ENCODE measurements at places on chromosomes 2 and 18.

DNA sequence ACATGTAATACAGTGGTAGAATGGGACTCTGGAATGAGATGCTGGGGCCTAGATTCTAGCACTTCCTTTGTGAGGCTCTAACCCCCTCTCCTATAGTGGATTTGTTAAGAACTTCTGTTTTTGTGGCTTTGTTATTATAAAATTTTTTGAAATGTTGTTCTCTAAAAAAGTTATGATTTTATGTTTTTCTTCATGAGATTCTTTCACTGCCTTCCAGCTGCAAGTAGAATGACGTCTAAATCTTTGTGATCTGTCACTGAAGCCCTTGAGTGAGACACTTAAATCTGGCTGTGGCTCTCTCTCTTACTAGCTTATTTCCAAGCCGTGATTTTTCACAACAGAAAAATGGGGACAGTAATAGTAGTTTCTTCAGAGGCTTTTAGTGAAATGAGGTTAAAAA, 1.6 kb downstream of the CASP8 start:
- no peak for DNase-seq

GRCh38 chr2:120910956-120911951, 175.6 kb downstream of the GLI2 start:
- DNase-seq, result no peak

- no peak for DNase-seq
Observed at GRCh38 chr2:2765839-2766495, 434.9 kb upstream of the MYT1L start.

DNA sequence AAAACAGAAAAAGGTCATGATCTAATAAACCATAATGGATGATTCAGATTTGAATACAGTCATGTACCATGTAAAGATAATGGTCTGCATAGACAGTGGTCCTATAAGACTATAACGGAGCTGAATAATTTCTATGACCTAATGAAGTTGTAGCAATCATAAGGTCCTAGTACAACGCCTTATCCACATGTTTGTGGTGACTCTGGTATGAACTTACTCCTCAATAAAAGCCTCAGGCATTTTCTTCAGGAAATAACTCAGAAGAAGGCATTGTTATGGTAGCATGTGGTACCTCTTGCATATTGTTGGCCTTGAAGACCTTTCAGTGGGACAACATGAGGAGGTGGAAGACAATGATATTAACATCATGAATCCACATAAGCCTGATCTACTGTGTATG, 883.3 kb downstream of the CNTNAP5 start:
- DNase-seq, result no peak

- DNase-seq, result no peak
Observed at GRCh38 chr2:10132043-10132575, 9.6 kb downstream of the RRM2 start.

- DNase-seq, result no peak
Observed at GRCh38 chr2:18412980-18413675, 147.3 kb downstream of the RDH14 start.

DNA sequence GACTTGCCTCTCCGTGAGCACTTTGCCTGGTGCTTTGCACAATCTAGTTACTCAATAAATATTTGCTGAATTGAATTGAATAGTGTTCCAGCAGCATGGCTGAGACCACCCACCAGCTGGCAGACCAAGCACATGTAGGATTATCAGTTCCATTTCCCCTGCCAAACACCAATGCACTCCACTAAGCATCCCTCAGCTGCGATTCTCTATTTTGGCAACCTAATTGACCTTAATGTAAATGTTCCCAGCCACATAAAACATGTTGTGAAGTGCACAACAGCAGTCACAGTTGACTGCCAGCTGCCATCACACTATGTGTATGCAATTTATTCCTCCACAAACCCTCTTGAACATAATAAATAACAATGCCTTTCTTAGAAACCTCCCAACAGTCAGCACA, 1879.4 kb upstream of the PIK3C3 start:
- DNase-seq, result no peak

GRCh38 chr2:46984642-46985476, 69.3 kb upstream of the MCFD2 start:
- no peak for DNase-seq

DNA sequence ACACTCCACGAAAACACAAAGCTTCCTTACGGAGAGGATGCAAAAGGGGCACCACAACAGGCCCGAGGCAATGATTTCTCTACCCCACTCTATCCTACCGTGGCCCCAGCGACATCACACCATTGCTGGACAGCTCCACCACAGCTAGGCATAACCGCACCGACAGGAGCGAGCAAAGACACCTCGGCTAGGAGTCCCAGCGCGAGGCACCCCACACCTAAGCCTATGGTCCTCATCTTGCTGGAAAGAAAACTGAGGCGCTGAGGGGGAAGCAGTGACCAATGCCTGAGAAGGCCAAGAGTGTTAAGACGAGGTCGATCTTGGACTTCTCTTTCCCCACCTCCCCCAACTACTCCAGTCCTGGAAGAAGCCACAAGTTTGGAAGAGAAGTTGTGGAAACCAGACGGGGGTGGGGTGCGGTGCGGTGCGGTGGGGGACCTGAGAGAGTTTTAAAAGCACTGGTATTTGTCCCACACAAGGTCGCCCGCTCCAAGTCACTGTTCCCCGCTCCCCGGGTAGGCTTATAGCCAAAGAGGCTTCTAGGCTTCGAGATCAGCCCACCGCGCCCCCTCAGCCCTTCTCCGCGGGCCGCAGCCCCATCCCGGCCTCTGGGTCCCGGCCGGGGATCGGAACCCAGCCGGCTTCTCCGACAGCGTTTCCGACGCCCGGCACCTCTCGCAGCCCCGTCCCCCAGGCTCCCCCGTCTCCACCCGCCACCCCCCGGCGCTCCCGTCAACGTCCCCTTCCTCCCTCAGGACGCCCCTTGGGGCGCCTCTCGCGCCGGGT, 766 bp downstream of the PDE6D start:
- no peak for DNase-seq

- DNase-seq, result no peak
Observed at GRCh38 chr18:25786758-25787157, 303.7 kb downstream of the SS18 start.

GRCh38 chr2:155980941-155981560, 351.5 kb downstream of the NR4A2 start:
- DNase-seq, result no peak

DNA sequence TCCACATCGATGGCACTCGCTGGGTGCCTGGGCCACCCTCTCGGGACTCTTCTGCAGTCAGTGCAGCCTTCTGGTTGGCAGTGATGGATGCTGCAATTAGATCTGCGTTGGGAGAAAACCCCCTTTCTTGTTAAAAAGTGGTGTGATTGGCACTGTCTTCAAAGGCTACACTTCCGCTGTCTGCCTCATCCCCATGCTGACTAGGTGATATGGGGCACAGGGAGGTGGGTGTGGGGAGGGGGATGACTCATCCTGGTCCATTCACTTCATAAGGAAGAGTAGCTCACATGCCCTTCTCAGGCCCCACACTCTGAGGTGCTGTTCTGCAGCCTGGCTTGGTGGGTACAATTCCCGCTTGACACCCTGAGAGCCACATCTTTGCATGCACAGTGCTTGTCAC, 77.4 kb downstream of the THNSL2 start:
- DNase-seq, result no peak

- no peak for DNase-seq
Observed at GRCh38 chr2:99977966-99978365, 164.4 kb downstream of the AFF3 start.

DNA sequence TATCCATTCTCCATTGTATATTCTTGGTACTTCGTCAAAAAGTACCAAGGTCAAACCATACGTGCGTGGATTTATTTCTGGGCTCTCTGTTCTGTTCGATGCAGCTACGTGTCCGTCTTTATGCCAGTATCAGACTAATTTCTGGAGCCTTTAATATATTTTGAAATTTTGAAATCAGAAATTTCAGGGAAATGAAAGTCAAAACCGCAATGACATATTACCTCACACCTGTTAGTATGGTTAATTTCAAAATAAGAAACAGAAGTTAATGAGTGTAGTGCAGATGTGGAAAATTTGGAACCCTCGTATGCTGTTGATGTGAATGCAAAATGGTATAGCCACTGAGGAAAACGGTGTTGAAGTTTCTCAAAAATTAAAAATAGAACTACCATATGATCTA, 156.1 kb upstream of the TRIB2 start:
- DNase-seq, result no peak

- DNase-seq, result no peak
Observed at GRCh38 chr2:114442510-114442909, at the start of gene DPP10. TSS of gene DPP10 (plus strand) at chr2:114442641.

- no peak for DNase-seq
Observed at GRCh38 chr18:72122103-72122502, 422.0 kb downstream of the CBLN2 start.

DNA sequence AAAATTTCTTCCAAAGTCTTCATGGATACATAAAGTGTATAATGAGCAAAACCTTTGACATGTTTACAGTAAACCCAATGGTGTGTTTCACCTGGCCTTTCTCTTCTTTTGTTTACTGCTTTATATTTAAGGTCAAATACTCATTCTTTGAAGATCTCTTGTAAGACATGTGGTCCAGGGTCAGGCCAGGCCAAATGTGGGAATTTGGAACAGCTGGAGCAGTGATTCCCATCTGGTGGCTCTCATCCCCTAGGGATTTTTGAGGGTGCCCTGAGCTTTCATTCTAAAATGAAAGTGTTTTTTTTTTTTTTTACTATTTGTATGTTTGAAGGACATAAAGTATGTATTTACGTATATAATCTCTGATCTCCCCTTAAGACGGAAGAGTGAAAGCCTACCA, 13.8 kb upstream of the MGAT5 start:
- DNase-seq, result no peak

All from stimulated activated CD4-positive, alpha-beta T cell treated with anti-CD3 and anti-CD28 coated beads, Interleukin-1b, Interleukin-23, amount 100 ng/mL, for 1 hour (primary cell).